ENCODE measurements at places on chromosomes 4 and X.

- no peak for DNase-seq
Measured at GRCh38 chr4:152535360-152535902, 461 bp downstream of the FBXW7 start.

GRCh38 chr4:169971456-169972015 is 54.7 kb downstream of the MFAP3L start:
- DNase-seq: no peak

- DNase-seq: no peak
Measured at GRCh38 chr4:39710098-39710896, 12.4 kb downstream of the UBE2K start.

- DNase-seq: no peak
Measured at GRCh38 chr4:48018112-48018511, 1.5 kb downstream of the NIPAL1 start.

DNA sequence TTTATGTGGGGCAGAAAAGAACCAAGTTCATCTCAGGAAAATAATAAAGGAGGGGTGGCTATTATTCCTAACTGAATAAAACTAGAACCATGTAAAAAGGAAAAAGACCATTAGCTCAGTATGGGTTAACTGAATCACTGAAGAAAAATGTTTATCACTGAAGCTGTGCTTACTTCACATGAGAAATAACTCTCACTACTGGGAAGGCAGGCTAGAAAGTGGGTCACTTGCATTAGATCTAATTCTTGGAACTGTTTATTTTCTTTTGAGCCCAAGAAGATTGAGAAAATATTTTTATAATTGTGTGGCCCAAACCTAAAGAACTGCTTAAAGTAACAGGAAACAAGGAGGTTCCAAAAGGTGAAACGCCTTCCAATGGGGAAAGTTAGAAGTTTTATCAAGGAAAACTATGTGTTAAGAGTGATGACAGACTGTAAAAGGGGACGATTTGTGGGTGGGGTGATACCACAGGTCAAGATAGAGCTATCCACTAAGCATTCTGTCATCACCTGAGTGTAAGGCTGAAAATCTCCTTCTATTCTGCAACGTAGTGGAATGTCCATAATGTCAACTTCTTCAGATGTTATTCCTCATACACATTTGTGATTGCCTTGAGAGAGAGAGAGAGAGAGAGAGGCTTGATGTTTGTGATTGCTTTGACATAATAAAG is 1083.5 kb downstream of the PCDH7 start:
- no peak for DNase-seq

GRCh38 chr4:108619372-108620100 is 840 bp upstream of the RPL34 start:
- peak; percentile 22 for DNase-seq

DNA sequence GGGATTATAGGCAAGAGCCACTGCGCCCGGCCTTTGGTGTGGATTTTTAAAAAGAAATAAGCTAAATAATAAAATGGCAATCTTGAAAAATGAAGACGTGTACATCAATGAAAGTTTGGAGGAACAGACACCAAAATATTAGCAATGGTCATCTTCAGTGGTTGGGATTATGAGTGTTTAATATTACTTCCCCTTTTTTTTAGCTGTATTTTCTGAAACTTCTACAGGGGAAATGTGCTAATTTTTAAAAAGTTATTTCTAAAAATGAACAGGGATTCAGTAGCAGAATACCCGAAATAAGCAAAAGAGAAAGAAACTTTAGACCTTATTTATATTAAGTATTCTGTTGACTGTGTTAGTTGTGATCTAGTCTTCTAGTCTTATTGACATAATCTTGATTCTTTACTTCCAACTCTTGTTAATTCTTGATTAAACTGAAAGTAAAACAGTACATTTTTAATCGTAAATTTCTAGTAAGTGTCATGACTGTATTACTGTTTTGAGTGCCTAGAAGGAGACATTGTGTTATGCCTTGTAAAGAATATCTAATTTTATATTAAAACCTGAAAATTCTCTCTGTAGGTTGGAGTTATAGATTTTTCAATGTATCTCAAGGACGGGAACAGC is 51.3 kb downstream of the RUFY3 start:
- DNase-seq: no peak

DNA sequence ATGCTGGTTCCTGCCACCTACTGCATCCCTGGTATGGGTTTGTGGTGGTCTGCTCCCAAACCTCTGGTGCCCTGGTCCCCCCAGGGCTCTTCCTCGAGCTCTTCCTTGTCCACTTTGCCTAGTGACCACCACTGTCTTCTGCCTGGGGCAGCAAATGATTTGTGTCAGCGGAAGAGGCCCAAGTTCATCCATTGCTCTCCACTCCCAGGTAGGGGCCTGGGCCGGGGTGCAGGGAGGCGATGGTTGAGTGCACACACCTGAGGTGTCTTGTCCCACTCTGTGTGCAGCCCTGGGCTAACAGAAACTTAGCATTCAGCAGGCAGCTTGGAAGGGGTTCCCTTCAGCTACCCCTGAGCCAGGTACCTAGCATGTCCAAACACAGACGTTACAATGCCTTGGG is 75.6 kb upstream of the SOX3 start:
- no peak for DNase-seq

DNA sequence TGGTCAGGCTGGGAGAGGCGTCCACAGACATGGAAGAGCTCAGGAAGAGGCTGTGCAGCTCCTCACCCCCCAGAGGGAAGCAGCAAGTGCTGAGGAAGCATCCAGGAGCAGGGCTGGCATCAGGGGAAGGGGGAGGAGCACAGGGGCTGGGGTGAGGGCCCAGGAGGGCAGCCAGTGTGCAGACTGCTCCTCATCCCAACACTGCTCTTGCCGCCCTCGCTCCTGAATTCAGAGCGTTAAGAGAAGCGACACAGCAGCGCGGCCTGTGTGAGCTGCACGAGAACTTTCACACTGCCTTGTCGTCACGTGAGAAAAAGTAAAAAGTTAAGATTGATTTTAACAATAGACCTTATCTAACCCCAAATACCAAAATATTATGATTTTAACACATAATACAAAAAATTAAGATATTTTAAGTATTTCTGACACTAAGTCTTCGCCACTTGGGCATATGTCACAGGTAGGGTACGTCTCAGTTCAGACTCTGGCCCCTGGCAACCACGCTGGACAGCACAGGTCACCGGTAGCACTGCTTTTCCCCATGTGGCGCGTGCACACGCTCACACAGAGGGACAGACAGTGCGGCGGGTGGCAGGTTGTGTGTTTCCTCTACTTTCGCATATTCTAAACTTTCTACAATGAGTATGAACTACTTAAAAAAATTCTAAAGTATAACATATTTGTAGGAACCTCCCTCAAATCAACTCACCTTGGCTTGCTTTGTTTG is 19.7 kb downstream of the NOP14 start:
- no peak for DNase-seq

- no peak for DNase-seq
Measured at GRCh38 chr4:14293582-14293981, 666.1 kb upstream of the BOD1L1 start.

DNA sequence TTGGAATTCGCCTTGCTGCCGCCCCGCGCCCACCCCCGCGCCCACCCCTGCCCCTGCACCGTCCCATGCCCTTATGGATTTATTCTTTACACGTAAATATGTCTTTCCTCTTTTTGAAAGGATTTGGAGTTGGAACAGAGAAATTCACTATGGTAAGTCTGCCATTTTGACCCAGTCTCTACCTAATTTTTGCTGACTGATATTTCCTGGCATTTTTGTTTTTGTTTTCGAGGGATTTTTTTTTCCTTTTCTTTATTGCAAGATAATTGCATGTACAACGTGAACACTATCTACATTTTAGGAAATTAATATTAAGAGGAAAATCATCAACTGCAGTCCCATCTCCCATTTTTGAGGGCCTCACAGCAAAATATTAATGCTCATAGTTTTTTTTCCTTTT is 468 bp upstream of the SPIN2B start:
- DNase-seq: no peak

GRCh38 chr4:107468812-107469211 is 251.2 kb downstream of the PAPSS1 start:
- no peak for DNase-seq

DNA sequence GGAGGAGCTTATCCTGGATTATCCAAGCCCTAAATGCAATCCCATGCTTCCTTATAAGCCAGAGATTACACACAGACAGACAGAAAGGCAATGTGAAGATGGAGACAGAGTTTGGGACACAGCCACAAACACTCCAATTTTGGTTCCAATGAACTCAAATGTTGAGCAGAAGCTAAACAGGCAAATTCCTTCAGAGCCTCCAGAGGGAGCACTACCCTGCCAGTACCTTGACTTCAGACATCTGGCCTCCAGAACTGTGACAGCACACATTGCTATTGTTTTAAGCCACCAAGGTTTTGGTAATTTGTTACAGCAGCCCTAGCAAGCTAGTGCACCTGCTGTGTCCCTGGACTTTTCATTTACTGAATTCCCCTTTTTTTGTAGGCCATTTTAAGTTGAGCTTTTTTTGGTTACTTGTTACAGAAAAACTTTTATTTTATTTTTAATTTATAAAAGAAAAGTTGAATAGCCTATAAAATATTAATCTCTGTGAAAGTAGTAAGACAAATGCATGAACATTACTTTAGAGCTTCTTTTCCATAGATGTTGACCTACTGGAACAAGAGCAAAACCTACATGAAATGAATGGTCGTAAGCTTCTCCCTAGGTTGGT is 33.4 kb upstream of the SRD5A3 start:
- no peak for DNase-seq

DNA sequence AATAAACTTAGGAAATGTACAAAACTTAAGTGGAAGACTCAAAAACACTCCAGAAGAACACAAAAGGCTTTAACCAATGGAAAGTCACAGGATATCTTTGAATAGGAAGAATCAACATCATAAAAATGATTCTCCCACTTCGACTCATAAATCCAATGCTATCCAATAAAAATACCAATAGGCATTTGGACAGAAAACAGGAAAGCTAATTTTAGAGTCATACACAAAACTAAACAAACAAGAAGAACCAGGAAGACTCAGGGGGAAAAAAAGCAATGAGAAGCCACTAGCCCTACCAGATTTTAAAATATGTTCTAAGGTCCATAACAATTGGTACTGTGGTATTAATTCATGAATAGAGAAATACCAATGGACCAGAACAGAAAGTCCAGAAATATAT is 28.2 kb downstream of the SLC9A7 start:
- DNase-seq: no peak
